Activated T-helper 2 cell treated with anti-CD3 and anti-CD28 coated beads, Interferon-gamma antibody, Interleukin-2, Interleukin-4, amounts not matched to agents 10 μg/mL and 5 μg/mL and 100 μg/mL, durations not matched to agents 14 hours and 24 hours and 36 hours (primary cell): ENCODE measurements at places on chromosomes 5 and 9. TPM values are rescaled to one million over a fixed set of nuclear protein-coding genes. Genes with fewer than 3 reads are reported as not detected.

Gene ENHO
- total RNA-seq = not detected in 2 replicates

Gene ACTBL2
- not detected in 2 replicates for total RNA-seq

- no peak for DNase-seq
- H3K27ac ChIP-seq = no peak overlapping the region
- no peaks in the 10 kb centered on the region for H3K36me3 ChIP-seq
- peaks cover 20% of the 10 kb centered on the region for H3K4me1 ChIP-seq
- peaks cover 27% of the 10 kb centered on the region for H3K27me3 ChIP-seq
Observed at GRCh38 chr5:142584891-142585290, 101.0 kb downstream of the FGF1 start.

- no peak for DNase-seq
- peaks cover 30% of the 10 kb centered on the region for H3K27me3 ChIP-seq
- H3K27ac ChIP-seq = no peak overlapping the region
- no peaks in the 10 kb centered on the region for H3K36me3 ChIP-seq
Observed at GRCh38 chr5:77298146-77298545, 87.7 kb downstream of the PDE8B start.

Gene ANXA2R
- total RNA-seq = 2.1 and 2.5 TPM in 2 replicates

DNA sequence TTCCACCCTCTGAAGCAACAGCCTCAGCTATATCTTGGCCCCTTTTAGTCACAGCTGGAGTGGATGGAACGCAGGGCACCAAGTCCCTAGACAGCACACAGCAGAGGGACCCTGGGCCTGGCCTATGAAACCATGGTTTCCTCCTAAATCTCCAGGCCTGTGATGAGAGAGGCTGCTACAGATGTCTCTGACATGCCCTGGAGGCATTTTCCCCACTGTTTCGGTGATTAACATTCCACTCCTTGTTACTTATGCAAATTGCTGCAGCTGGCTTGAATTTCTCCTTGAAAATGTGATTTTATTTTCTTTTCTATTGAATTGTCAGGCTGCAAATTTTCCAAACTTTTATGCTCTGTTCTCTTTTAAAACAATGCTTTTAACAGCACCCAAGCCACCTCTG, 384.8 kb downstream of the PRR16 start:
- no peaks in the 10 kb centered on the region for H3K36me3 ChIP-seq
- H3K27me3 ChIP-seq = no peaks in the 10 kb centered on the region
- no peak for DNase-seq

DNA sequence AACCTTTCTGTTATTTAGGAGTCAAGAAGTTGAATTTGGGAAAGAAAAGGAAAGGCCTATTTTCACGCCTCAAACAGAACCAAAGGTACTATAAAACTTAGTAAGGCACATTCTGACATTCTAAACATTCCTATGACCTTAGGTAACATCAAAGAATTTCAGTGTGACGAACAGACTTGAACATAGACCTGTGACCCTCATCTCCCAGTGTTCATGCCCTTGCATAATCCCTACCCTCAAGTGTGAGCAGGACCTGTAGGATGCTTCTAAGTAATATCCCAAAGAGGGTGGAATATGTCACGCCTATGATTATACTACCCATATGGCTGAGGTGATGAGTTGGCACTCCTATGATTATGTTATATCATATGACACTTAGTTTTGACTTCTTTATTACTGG, 540.9 kb downstream of the KIF4B start:
- no peaks in the 10 kb centered on the region for H3K36me3 ChIP-seq
- no peak overlapping the region for H3K4me3 ChIP-seq
- H3K27me3 ChIP-seq = no peaks in the 10 kb centered on the region
- no peak overlapping the region for H3K27ac ChIP-seq
- DNase-seq = no peak

DNA sequence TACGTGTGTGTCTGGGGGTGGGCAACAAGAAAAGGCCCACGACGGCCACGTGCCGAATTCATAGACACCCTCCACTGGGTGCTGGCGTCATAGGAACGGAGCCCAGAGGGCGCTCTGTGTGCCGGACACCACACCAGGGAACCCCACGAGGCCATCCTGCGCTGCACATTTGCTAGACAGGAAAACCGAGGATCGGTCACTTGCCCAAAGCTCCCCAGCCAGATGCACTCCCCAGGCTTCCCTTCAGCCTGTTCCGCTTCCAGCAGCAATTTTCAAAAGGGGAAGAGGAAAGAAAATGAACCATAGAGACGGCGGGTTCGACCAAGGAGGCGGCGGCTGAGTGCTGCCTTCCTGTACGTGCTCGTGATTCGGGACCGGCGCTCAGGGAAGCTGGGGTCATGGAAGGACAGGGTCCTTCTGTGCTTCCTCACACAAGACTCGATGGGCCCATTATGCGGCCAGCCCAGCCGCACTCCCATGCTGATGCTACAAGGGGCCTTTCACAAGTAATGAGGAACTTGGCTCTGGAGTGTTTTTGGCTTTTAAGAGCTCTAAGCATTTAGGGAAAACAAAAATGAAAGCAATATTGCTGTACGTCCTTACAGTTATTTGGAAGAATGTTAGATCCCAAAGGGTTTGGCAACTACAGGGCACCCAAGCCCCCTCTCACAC, 124.6 kb upstream of the SARDH start:
- DNase-seq = no peak
- H3K27ac ChIP-seq = no peak overlapping the region
- peaks cover 4% of the 10 kb centered on the region for H3K27me3 ChIP-seq
- H3K4me1 ChIP-seq = peaks cover 2% of the 10 kb centered on the region
- H3K4me3 ChIP-seq = no peak overlapping the region
- H3K36me3 ChIP-seq = no peaks in the 10 kb centered on the region

- DNase-seq = no peak
- H3K36me3 ChIP-seq = no peaks in the 10 kb centered on the region
- no peaks in the 10 kb centered on the region for H3K4me1 ChIP-seq
- no peaks in the 10 kb centered on the region for H3K27me3 ChIP-seq
- H3K4me3 ChIP-seq = no peak overlapping the region
- no peak overlapping the region for H3K27ac ChIP-seq
Observed at GRCh38 chr5:69450116-69450515, 35.2 kb downstream of the MARVELD2 start.

DNA sequence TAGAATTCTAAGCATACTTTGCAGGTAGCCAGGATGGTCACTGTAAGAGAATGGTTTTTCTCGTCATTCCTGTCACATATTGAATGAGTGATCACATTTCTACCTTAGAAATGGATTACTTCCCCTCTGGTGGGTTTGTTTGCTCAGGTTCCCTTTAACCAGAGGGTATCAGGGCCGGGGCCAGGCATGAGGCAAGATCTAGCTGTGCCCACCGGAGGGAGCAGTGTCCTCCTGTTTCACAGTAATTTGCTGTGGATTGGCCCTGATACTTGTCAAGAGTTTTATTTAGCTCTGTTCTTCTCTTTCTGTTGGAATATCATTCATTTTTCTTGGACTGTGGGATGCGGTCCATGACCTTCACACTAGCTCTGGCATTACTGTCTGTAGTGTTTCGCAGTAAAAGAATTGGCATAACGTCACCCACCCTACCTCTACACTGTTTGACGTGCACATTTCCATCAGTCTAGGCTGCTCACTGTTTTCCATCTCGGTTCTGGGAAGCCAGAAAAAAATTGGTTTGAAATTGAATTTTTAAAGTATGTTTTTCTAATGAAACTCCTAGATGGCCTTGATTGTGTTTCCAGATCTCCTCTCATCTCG, 42.4 kb upstream of the ZBED3 start:
- H3K27me3 ChIP-seq = peaks cover 27% of the 10 kb centered on the region
- H3K27ac ChIP-seq = no peak overlapping the region
- H3K4me1 ChIP-seq = no peaks in the 10 kb centered on the region
- no peaks in the 10 kb centered on the region for H3K36me3 ChIP-seq

- no peaks in the 10 kb centered on the region for H3K36me3 ChIP-seq
- H3K4me1 ChIP-seq = no peaks in the 10 kb centered on the region
- no peaks in the 10 kb centered on the region for H3K27me3 ChIP-seq
Observed at GRCh38 chr9:26170190-26170589, 491.9 kb upstream of the TUSC1 start.

GRCh38 chr5:1554410-1554967, 30.7 kb upstream of the LPCAT1 start:
- H3K27me3 ChIP-seq = no peaks in the 10 kb centered on the region
- H3K4me3 ChIP-seq = no peak overlapping the region
- DNase-seq = no peak
- no peaks in the 10 kb centered on the region for H3K36me3 ChIP-seq
- no peaks in the 10 kb centered on the region for H3K4me1 ChIP-seq
- H3K27ac ChIP-seq = no peak overlapping the region

DNA sequence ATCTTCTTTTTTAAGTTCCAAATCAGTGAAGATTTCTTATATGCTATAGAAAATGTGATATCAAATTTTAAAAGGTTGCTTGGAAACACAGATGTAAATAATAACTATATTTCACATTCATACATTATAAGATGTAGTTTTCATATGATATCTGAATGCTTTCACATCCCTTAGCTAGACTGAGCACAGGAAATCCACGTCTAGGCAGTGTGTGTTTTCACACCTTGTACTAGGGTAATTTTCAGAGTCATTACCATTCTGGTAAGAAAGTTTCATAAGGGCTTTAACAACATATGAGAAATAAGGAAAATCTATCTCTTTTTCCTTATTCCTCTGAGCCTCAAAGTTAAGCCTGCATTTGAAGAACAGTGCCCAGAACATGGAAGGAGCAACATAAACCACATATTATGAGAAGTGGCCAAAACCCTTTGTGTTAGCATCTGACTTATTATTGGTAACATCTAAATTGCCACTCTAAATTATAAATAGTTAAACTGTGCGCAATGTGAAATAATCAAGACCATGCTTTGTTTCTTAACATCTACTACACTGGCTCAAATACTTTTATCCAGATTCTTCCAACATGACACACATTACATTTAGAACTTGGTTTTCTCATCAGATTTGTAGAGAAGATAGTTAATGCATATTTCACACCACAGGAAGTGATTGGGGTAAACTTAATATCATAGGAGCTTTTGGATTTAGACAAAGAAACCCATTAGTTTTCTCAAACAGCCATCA, 113.3 kb downstream of the PPP2R2B start:
- H3K4me1 ChIP-seq = peaks cover 2% of the 10 kb centered on the region
- peaks cover 6% of the 10 kb centered on the region for H3K27me3 ChIP-seq
- no peak overlapping the region for H3K27ac ChIP-seq
- no peak for DNase-seq
